ENCODE measurements at places on chromosomes 12 and 14.

DNA sequence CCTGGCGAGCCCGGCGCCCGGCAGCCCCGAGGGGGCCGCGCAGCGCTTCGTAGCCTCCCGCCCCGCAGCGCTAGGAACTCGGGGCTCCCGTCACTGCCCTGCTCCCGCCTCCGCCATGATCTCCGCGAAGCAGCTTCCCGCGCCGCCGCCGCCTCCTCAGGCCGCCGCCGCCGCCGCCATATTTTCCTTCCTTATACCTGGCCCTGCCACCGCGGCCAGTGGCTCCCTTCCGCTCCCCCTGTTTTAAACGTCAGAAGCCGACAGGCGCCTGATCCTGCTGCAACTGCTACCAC lies 286 bp downstream of the PPP4R3A start:
- H3K27ac ChIP-seq = peak overlapping the region; percentile 100
- DNase-seq = no peak
- H3K27me3 ChIP-seq = no peaks in the 10 kb centered on the region
- H3K4me3 ChIP-seq = peak overlapping the region; percentile 99
- H3K36me3 ChIP-seq = peaks cover 27% of the 10 kb centered on the region

- no peak overlapping the region for H3K27ac ChIP-seq
- H3K36me3 ChIP-seq = peaks cover 26% of the 10 kb centered on the region
- peaks cover 53% of the 10 kb centered on the region for H3K4me1 ChIP-seq
- peak; percentile 75 for DNase-seq
- no peaks in the 10 kb centered on the region for H3K27me3 ChIP-seq
These were observed 68.9 kb upstream of the SAV1 start for GRCh38 chr14:50736932-50737419.

DNA sequence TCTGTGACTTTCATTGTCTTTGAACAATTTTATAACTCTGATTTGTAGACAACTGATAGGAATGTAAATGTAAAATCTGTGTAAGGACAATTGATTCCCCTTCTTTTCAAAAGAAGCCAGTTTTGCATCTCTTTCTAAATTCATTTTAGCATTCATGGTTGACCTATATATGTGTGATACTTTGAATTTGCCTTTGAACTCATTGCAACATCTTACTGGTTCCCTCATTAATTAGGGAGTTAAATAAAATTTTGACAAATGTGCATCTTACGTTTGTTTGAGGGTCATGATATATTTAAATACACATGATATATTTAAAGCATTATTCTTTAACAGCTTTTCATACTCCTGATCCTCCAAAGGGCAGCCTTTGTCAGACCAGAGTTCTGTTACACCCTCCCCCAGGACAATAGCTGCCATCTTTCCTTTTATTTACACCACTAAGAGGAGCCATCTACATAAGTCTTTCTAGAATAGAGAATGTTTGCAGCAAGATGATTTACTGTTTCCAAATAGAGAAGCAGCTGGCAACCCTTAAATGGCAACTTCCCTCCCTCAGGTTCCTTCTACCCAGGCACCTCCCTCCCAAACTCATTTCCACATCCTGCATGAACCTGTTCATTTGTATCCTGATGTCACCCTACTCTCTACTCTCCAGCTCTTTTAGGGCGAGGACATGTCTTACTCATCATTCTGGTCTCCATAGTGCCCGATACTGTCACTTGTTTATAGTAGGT lies 40.2 kb upstream of the APPL2 start:
- H3K4me1 ChIP-seq = no peaks in the 10 kb centered on the region
- no peaks in the 10 kb centered on the region for H3K27me3 ChIP-seq
- no peaks in the 10 kb centered on the region for H3K36me3 ChIP-seq
- no peak overlapping the region for H3K4me3 ChIP-seq

- DNase-seq = no peak
- H3K27me3 ChIP-seq = no peaks in the 10 kb centered on the region
- H3K27ac ChIP-seq = no peak overlapping the region
- no peak overlapping the region for H3K4me3 ChIP-seq
- no peaks in the 10 kb centered on the region for H3K4me1 ChIP-seq
These were observed 30.3 kb upstream of the ESR2 start for GRCh38 chr14:64324461-64324860.

DNA sequence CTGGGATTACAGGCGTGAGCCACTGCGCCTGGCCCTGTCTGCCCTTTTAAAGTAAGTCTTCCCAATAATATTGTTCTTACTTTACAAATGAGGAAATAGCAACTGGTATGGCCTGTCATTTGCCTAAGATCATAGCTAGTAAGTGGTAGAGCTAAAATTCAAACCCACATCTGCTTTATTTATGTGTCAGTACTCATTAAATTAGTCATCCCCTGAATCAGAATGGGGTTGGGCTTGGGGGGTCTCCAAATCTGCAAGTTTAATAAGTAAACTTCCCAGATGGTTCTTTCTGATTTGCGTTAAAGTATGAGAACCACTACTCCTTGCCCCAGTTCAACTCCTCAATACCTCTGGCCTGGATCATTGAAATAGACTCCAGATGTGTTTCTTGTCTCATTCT lies 96.2 kb downstream of the FAR2 start:
- no peaks in the 10 kb centered on the region for H3K36me3 ChIP-seq
- peaks cover 19% of the 10 kb centered on the region for H3K4me1 ChIP-seq
- DNase-seq = no peak
- H3K4me3 ChIP-seq = no peak overlapping the region
- H3K27ac ChIP-seq = no peak overlapping the region

- peaks cover 2% of the 10 kb centered on the region for H3K36me3 ChIP-seq
- H3K4me1 ChIP-seq = peaks cover 14% of the 10 kb centered on the region
- no peak overlapping the region for H3K27ac ChIP-seq
- peaks cover 67% of the 10 kb centered on the region for H3K27me3 ChIP-seq
These were observed 3.6 kb upstream of the NPAS3 start for GRCh38 chr14:32934881-32935633.

- DNase-seq = no peak
- no peak overlapping the region for H3K4me3 ChIP-seq
- H3K27me3 ChIP-seq = no peaks in the 10 kb centered on the region
- H3K4me1 ChIP-seq = peaks cover 68% of the 10 kb centered on the region
- H3K36me3 ChIP-seq = peaks cover 15% of the 10 kb centered on the region
- H3K27ac ChIP-seq = no peak overlapping the region
These were observed 292.4 kb upstream of the PWP1 start for GRCh38 chr12:107393043-107393717.

DNA sequence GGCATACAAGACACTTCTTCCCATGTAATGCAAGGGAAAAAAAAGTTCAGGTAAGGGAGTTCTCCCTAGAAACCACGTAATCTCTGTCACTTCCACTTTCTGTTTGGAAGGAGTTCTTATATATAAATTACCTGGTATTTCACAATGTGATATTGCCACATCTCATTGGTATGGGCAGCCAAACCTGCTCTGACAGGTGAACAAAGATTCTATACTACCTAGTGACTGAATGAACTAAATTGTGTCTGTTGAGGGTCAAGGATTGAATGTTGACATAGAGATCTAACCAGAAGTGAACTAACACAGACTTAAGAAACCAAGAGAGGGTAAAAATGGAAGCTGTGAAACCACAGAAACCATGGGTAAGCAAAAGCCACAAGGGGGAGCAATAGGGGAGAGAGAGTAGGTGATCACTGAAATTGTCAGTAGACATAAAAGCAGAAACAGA lies 161.3 kb downstream of the RPL10L start:
- no peaks in the 10 kb centered on the region for H3K4me1 ChIP-seq
- no peaks in the 10 kb centered on the region for H3K36me3 ChIP-seq
- DNase-seq = no peak
- no peak overlapping the region for H3K4me3 ChIP-seq
- H3K27ac ChIP-seq = no peak overlapping the region
- H3K27me3 ChIP-seq = no peaks in the 10 kb centered on the region

DNA sequence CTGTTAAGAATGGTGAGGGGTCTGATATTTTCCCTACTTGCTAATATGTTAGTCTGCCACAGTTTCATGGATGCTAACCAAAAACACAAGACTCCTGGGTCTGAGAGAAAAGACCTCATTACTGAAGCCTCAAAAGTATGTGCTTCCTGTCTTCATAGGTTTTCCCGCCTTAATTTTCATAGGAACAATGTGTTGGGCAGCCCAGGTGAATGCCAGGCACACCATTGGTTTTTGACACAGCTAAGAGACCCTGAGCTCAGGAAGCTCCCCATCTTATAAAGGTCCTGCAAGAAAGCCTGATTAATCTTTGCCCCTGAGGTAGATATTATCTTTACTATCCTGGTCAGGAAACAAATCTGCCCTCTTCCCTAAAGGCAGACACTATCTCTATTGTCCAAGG lies 464.1 kb downstream of the MDGA2 start:
- H3K4me1 ChIP-seq = no peaks in the 10 kb centered on the region
- DNase-seq = no peak
- H3K4me3 ChIP-seq = no peak overlapping the region
- no peak overlapping the region for H3K27ac ChIP-seq
- no peaks in the 10 kb centered on the region for H3K36me3 ChIP-seq

GRCh38 chr12:52984136-52984535 lies 22.1 kb upstream of the EIF4B start:
- no peaks in the 10 kb centered on the region for H3K36me3 ChIP-seq
- no peak for DNase-seq
- H3K4me3 ChIP-seq = no peak overlapping the region
- H3K27ac ChIP-seq = no peak overlapping the region

- peaks cover 8% of the 10 kb centered on the region for H3K4me1 ChIP-seq
- no peaks in the 10 kb centered on the region for H3K27me3 ChIP-seq
- H3K4me3 ChIP-seq = no peak overlapping the region
- peaks cover 3% of the 10 kb centered on the region for H3K36me3 ChIP-seq
- H3K27ac ChIP-seq = no peak overlapping the region
These were observed 63.6 kb downstream of the TTLL5 start for GRCh38 chr14:75724414-75725204.

DNA sequence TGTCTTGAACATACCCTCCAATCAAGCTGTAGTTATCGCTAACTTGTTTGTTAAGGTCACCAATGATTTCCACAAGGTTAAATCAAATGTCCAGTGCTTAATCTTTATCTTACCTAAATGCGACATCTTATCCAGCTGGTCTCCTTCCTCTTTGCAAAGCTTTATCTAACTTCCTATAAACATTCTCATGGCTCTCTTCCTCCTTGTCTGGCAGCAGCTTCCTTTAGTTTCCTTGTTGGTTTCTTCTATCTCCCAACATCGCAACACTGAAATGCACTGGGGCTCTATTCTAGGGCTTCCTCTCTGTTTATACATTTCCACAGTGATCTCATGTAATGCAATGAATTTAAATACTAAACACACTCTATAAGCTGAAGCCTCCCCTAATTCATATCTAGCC lies 28.7 kb downstream of the UBE2N start:
- peak overlapping the region; percentile 39 for H3K27ac ChIP-seq

DNA sequence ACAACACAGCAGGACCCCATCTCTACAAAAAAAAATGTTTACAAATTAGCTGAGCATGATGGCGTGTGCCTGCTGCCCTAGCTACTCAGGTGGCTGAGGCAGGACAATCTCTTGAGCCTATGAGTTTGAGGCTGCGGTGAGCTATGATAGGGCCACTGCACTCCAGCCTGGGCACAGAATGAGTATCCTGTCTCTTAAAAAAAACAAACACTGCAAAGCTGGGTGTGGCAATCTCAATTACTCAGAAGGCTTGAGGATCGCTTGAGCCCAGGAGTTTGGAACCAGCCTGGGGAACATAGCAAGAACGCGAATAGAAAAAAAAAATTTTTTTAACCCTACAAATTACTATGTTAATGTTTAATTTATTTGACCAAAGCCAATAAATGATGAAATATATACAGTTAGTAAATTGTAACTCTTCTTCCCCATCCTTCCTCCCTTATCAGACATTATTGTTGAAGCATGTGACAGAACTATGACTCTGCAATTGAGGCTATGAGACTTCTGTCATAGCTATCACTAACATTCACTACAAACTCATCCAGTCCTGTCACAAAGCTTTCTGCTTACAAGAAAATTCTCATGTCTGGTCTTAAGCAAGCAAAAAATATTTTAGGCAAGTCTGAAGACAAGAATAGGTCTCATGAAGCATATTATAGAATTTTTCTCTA lies 9.8 kb downstream of the BTBD7 start:
- no peaks in the 10 kb centered on the region for H3K27me3 ChIP-seq
- no peak overlapping the region for H3K27ac ChIP-seq
- peaks cover 36% of the 10 kb centered on the region for H3K4me1 ChIP-seq
- no peak for DNase-seq
- peaks cover 2% of the 10 kb centered on the region for H3K36me3 ChIP-seq

GRCh38 chr14:103056322-103057027 lies 874 bp downstream of the CDC42BPB start:
- no peak overlapping the region for H3K27ac ChIP-seq
- H3K36me3 ChIP-seq = no peaks in the 10 kb centered on the region
- H3K4me3 ChIP-seq = peak overlapping the region; percentile 80
- no peaks in the 10 kb centered on the region for H3K4me1 ChIP-seq
- peaks cover 40% of the 10 kb centered on the region for H3K27me3 ChIP-seq

DNA sequence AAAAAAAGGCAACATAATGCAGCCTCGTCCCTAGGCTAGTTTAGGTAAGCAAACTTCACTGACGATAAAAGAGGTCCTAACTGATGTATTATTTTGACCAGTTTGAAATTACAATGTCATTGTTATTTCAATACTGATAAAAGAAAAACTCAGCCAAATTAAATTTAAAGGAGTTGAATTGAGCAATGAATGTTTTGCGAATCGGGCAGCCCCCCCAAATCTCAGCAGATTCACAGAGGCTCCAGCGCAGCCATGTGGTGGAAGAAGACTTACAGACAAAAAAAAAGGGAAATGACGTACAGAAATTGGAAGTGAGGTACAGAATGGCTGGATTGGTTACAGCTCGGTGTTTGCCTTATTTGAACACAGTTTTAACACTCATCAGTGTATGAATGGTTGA lies 8.2 kb upstream of the LDHB start:
- H3K27ac ChIP-seq = no peak overlapping the region
- H3K27me3 ChIP-seq = no peaks in the 10 kb centered on the region
- H3K36me3 ChIP-seq = no peaks in the 10 kb centered on the region
- H3K4me1 ChIP-seq = no peaks in the 10 kb centered on the region
- H3K4me3 ChIP-seq = no peak overlapping the region

DNA sequence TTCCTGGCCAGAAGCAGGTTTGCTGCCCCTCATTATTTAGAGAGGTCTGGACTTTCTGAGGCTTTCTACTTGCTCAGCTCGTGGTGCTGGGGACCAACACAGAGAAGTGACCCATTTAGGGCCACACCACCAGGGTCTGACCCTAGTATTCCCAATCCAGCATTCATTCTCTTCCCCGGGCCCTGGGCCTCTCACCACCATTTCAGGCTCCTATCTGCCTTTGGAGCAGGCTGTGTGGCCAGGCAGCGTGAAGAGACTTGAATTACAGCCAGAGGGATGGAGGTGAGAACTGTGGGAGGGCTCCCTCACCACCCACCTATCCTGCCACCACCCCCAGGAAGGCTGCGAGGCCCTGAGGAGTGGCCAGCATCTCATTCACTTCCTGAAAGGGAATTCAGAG lies 24.6 kb downstream of the FAM222A start:
- H3K27me3 ChIP-seq = peaks cover 21% of the 10 kb centered on the region
- no peak for DNase-seq
- H3K27ac ChIP-seq = no peak overlapping the region
- H3K4me1 ChIP-seq = no peaks in the 10 kb centered on the region
- no peak overlapping the region for H3K4me3 ChIP-seq
- no peaks in the 10 kb centered on the region for H3K36me3 ChIP-seq

Measured in activated T-cell treated with anti-CD3 and anti-CD28 coated beads, Interleukin-2, amount 50 U/mL, for 72 hours (primary cell).